RPMI7951 (cell line): ENCODE measurements at places on chromosomes 7 and 10. TPM values are rescaled to one million over a fixed set of nuclear protein-coding genes. Genes with fewer than 3 reads are reported as not detected.

Gene PLAU
- 173 and 188 TPM in 2 replicates for total RNA-seq

Gene STOX1
- 0.96 and 1.2 TPM in 2 replicates for total RNA-seq

Gene SUN3
- not detected in 2 replicates for total RNA-seq

Gene C10orf67
- total RNA-seq = not detected in 2 replicates

Gene TBXAS1
- total RNA-seq = 2.4 and 3.5 TPM in 2 replicates

Gene CYP2C8
- total RNA-seq = 0.12 TPM in 1 of 2 replicates, not detected in the other

Gene MYH16
- 1.1 and 1.2 TPM in 2 replicates for total RNA-seq

Gene UNCX
- total RNA-seq = not detected in 2 replicates

Gene CALD1
- 209 and 259 TPM in 2 replicates for total RNA-seq

Gene HYAL4
- total RNA-seq = not detected in 2 replicates

Gene USP6NL
- 14.2 and 18.1 TPM in 2 replicates for total RNA-seq

Gene CRTAC1
- total RNA-seq = not detected in 2 replicates

Gene DOCK4
- total RNA-seq = 5.5 and 10.8 TPM in 2 replicates

Gene CPED1
- total RNA-seq = 28.2 and 33.6 TPM in 2 replicates

Gene C7orf57
- 0.59 and 1.4 TPM in 2 replicates for total RNA-seq

Gene RET
- total RNA-seq = under 0.01 and 0.10 TPM in 2 replicates

Gene TRPV5
- total RNA-seq = not detected in 2 replicates

Gene ZNF736
- total RNA-seq = 8.2 and 8.7 TPM in 2 replicates

Gene GJD4
- total RNA-seq = not detected in 2 replicates

Gene PCLO
- 1.2 and 1.3 TPM in 2 replicates for total RNA-seq

Gene CCDC146
- total RNA-seq = 0.68 and 0.72 TPM in 2 replicates

Gene WBP1L
- total RNA-seq = 16.8 and 22.5 TPM in 2 replicates

Gene CHN2
- total RNA-seq = 0.20 and 0.36 TPM in 2 replicates

Gene HOXA11
- total RNA-seq = 1.4 and 1.9 TPM in 2 replicates

Gene HOXA9
- total RNA-seq = 0.12 TPM in 1 of 2 replicates, not detected in the other

Gene PPP1R3C
- not detected in 2 replicates for total RNA-seq
